Head of caudate nucleus (tissue), 42 donors: ENCODE measurements at places on chromosomes 1 and 21.

DNA sequence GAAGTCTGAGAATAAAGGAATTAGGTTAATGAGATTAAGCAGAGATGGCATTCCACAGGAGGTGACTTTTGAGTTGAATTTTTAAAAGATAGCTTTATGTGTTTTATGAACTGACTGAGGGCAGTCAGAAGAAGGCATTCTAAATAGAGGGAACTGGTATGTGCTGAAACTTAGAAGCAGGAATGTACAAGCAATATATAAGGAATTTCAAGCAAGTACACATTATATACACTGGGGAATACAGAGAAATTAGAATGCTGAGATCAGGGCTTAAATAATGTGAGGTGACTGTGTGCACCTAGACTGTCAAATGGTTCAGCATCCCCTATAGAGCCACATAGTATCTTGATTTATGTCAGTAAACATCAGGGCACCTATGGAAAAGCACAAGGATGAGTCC lies 19.3 kb downstream of the WNT2B start:
- no peak for DNase-seq

DNA sequence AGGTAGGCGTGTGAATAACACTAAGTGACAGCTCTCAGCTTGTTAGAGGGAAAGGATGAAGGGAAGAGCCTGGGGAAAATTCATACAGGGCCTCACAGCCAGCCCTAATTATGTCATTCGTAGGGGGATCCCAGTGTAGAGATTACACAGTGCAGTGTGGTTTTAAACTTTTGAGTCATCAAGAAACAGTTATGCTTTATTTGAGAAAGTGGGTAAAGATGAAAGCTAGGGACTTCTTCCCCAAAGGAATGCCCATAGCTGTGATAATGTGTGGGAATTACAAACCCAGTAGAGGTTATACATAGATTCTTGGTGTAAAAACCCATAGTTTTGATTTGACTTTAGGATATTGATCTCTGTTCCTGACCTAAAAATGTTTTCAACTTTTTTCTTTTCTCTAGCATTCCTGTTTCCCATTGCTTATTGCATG lies 1.9 kb downstream of the TTF2 start:
- DNase-seq: no peak

GRCh38 chr1:46148318-46148717 lies 15.9 kb upstream of the PIK3R3 start:
- DNase-seq: no peak

- DNase-seq: no peak
Observed at GRCh38 chr1:191798178-191798577, 360.1 kb upstream of the RGS18 start.

DNA sequence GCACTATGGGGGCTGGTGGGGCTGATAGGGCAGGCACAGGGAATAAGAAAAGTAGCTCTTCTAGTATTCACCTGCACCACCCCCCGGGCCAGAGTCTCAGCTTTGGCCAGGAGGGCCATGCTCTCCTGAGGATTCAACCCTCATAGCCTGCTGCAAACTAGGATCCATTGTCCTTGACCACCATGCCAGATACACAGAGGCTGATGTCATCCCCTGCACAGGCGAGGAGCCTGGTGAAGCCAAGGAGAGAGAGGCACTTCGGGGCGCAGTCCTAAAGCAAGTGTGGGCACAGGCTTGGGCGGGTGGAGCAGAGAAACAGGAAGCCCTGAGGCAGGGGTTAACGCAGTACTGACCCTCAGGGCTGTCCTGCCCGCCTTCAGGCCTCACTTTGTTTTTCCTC lies 29.5 kb downstream of the TMEM53 start:
- DNase-seq: no peak

GRCh38 chr1:163048869-163049268 lies 20.3 kb upstream of the RGS4 start:
- DNase-seq: no peak

- peak; percentile 31 for DNase-seq
Observed at GRCh38 chr1:226135059-226135651, 51.4 kb downstream of the ACBD3 start.

DNA sequence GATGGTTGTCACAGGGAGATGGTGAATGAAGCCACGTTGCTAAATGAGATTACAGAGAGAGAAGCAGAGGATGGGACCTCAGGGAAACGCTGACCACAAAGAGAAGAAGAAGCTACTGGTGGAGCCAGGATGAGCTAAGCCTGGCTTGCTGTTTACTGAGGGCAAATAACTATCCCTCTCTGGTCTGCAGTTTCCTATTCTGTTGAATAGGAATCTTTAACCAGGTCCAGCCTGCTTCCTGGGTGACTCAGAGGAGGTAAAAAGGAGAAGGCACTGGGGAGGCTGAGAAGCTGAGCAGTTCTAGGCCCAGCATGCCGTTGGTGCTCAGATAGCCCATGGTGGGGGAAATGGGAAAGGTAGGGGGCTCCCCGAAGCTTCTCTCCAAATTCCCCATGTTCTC lies 29.6 kb downstream of the DMBX1 start:
- DNase-seq: no peak

DNA sequence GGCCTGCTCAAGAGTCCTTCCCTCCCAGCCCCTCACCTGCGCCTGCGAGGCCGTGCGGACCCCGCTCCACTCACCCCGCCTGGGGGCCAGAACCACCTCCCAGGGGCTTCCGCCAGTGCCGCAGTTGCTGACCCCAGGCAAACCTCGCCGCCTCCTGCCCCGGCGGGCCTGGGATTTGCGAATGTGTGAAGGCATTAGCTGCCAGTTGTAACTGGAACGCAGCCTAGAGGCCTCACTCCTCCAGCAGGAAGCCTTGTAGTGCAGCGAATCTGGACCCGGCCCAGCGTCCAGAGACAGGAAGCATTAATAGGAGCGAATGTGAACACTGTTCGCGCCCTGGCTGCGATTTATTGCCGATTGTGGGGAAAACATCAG lies 140.9 kb upstream of the ARHGEF16 start:
- DNase-seq: peak; percentile 78

GRCh38 chr1:7278827-7279765 lies 492.0 kb upstream of the VAMP3 start:
- no peak for DNase-seq

DNA sequence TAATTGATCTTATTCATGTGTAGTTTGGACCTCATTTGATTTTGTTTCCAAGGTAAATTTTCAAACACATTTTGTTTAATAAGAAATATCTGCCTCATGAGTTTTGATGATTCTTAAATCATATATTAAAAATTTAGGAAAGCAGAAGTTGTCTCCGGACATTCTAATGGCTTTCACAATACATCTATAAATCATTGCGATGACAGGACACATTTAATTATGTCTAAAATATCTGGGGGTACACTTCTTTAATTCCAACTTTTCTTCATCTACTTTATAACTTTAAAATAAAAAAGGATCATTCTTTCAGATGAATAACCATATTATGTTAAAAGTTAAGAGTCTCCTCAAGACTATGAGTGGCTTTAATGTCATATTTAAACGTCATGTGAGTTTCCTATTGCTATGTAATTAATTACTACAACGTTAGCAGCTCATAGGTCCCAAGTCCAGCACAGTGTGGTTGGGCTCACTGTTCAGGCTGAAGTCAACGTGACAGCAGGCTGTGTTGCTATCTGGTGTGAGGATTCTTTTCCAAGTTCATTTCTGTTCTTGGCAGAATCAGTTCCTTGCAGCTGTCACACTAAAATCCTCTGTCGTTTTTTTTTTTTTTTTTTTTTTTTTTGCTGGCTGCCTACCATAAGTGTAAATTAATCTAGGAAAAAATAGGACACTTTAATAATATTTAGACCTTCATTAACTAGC lies 893.5 kb downstream of the LTN1 start:
- DNase-seq: no peak
